ENCODE measurements at places on chromosomes 12 and 14. TPM values are rescaled to one million over a fixed set of nuclear protein-coding genes. Genes with fewer than 3 reads are reported as not detected.

Gene IFNG-AS1
- total RNA-seq, result not detected

Gene GDF3
- total RNA-seq, result not detected

- no peak for DNase-seq
- no peak overlapping the region for H3K27ac ChIP-seq
- no peaks in the 10 kb centered on the region for H3K36me3 ChIP-seq
Observed at GRCh38 chr12:48985475-48985897, 7.4 kb downstream of the WNT1 start.

GRCh38 chr14:74457565-74457895 lies 31.5 kb upstream of the SYNDIG1L start:
- no peak overlapping the region for H3K4me3 ChIP-seq
- no peaks in the 10 kb centered on the region for H3K36me3 ChIP-seq
- no peaks in the 10 kb centered on the region for H3K27me3 ChIP-seq
- H3K27ac ChIP-seq, result no peak overlapping the region
- no peak for DNase-seq

Gene RAD51AP1
- 11.5 TPM for total RNA-seq

Gene BICDL1
- total RNA-seq, result 7.7 TPM

Gene MAP3K9
- 9.2 TPM for total RNA-seq

GRCh38 chr12:4214877-4215228 lies 58.7 kb upstream of the CCND2 start:
- H3K4me3 ChIP-seq, result no peak overlapping the region
- H3K27me3 ChIP-seq, result no peaks in the 10 kb centered on the region
- H3K36me3 ChIP-seq, result no peaks in the 10 kb centered on the region
- H3K27ac ChIP-seq, result no peak overlapping the region
- no peak for DNase-seq

GRCh38 chr14:65210118-65210821 lies 108.0 kb upstream of the MAX start:
- H3K27ac ChIP-seq, result no peak overlapping the region
- no peaks in the 10 kb centered on the region for H3K36me3 ChIP-seq
- H3K4me3 ChIP-seq, result no peak overlapping the region
- no peaks in the 10 kb centered on the region for H3K27me3 ChIP-seq
- H3K4me1 ChIP-seq, result peaks cover 22% of the 10 kb centered on the region

Gene SMIM41
- not detected for total RNA-seq

Gene AQP2
- 0.08 TPM for total RNA-seq

GRCh38 chr12:57611108-57611826 lies at the start of gene ARHGEF25:
TSS of gene ARHGEF25 (plus strand) at chr12:57611435. CDS start at chr12:57611895, 460 bp downstream.
- H3K36me3 ChIP-seq, result no peaks in the 10 kb centered on the region
- H3K4me3 ChIP-seq, result peak within 1 kb of the TSS; percentile 57
- peak within 1 kb of the TSS; percentile 57 for H3K27ac ChIP-seq
- H3K4me1 ChIP-seq, result peaks cover 13% of the 10 kb centered on the region

DNA sequence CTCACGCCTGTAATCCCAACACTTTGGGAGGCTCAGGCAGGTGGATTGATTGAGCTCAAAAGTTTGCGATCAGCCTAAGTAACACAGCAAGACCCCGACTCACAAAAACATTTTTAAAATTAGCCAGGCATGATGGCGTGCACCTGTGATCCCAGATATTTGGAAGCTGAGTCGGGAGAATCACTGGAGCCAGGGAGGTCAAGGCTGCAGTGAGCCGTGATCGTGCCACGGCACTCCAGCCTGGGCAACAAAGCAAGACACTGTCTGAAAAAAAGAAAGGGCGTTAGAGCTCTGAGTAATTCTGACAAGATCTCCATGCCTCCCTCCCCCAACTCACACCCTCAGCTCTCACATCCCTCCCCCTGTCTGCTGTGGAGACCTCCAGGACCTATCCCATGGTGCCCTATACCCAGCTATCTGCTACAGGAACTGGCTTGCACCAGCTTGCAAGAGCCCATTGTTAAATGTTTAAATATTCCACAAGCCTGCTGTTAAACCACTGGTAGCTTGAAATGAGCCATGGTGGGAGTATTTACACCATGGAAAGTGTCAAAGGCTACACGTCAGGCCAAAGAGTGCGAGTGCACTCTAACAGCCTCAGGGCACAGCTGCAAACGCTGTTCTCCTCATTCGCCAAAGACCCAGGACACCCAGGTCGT lies 35.1 kb upstream of the PPP2R5C start:
- H3K36me3 ChIP-seq, result no peaks in the 10 kb centered on the region
- H3K4me1 ChIP-seq, result peaks cover under 1% of the 10 kb centered on the region
- DNase-seq, result no peak
- no peaks in the 10 kb centered on the region for H3K27me3 ChIP-seq
- no peak overlapping the region for H3K4me3 ChIP-seq
- H3K27ac ChIP-seq, result no peak overlapping the region

GRCh38 chr14:74048281-74048680 lies 29.1 kb downstream of the BBOF1 start:
- no peak overlapping the region for H3K27ac ChIP-seq
- H3K4me3 ChIP-seq, result no peak overlapping the region
- H3K36me3 ChIP-seq, result no peaks in the 10 kb centered on the region
- H3K27me3 ChIP-seq, result no peaks in the 10 kb centered on the region

Gene MTRFR
- total RNA-seq, result 13.8 TPM

Gene STAB2
- total RNA-seq, result 0.08 TPM

GRCh38 chr14:81209167-81209836 lies 11.5 kb downstream of the GTF2A1 start:
- H3K4me3 ChIP-seq, result no peak overlapping the region
- H3K4me1 ChIP-seq, result no peaks in the 10 kb centered on the region

Gene NOXRED1
- total RNA-seq, result 0.40 TPM

Gene LRRC10
- total RNA-seq, result not detected

- no peaks in the 10 kb centered on the region for H3K27me3 ChIP-seq
- H3K4me1 ChIP-seq, result peaks cover 3% of the 10 kb centered on the region
- peak overlapping the region; percentile 76 for H3K27ac ChIP-seq
- H3K36me3 ChIP-seq, result no peaks in the 10 kb centered on the region
- no peak overlapping the region for H3K4me3 ChIP-seq
- DNase-seq, result peak; percentile 9
Observed at GRCh38 chr14:59407246-59408010, 57.8 kb downstream of the GPR135 start.

DNA sequence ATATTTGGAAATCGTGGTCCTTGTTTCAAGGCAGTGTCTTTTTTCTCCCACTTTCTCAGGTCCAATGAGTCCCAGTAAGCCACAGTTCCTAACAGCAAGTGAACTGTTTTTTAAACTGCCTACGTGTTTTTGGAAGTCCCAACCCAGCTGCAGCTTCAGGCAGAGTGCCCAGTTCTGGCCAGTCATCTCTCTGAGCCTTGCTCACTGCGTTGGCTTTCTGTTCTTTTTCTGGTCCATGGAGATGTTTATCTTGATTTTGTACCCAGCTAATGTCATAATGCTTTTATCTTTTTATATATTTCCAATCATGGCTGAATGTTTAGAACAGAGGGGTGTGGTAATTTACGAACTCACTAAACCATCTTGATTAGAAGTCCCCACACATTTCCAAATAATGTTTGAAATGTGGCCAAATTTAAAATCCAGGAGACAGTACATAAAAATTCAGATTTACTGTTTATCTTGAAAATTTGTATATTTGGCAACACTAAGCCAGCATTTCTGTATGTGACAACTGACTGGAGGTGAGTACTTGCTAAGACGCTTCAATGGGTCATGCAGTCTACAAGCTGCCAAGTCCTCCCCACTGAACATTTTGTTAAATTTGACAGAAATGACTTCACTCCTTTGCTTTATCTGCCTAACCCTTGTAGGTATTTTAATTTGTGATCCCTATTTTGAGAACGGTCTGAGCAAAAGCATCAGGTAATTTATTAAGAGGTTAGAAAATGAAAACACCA lies 46.1 kb upstream of the OTOGL start:
- H3K4me3 ChIP-seq, result no peak overlapping the region
- no peaks in the 10 kb centered on the region for H3K27me3 ChIP-seq
- H3K27ac ChIP-seq, result no peak overlapping the region
- DNase-seq, result no peak
- no peaks in the 10 kb centered on the region for H3K4me1 ChIP-seq
- no peaks in the 10 kb centered on the region for H3K36me3 ChIP-seq

- no peaks in the 10 kb centered on the region for H3K27me3 ChIP-seq
- no peak overlapping the region for H3K27ac ChIP-seq
- no peaks in the 10 kb centered on the region for H3K36me3 ChIP-seq
- no peak overlapping the region for H3K4me3 ChIP-seq
- no peaks in the 10 kb centered on the region for H3K4me1 ChIP-seq
Observed at GRCh38 chr12:76569685-76570604, 10.4 kb upstream of the OSBPL8 start.

Measured in hepatocyte (in vitro differentiated cells).